ENCODE measurements at places on chromosomes 7 and 10. TPM values are rescaled to one million over a fixed set of nuclear protein-coding genes. Genes with fewer than 3 reads are reported as not detected.

- no peak for DNase-seq
Measured at GRCh38 chr10:106440767-106441166, 723.7 kb downstream of the SORCS1 start.

The TEX47 gene
- not detected for total RNA-seq

DNA sequence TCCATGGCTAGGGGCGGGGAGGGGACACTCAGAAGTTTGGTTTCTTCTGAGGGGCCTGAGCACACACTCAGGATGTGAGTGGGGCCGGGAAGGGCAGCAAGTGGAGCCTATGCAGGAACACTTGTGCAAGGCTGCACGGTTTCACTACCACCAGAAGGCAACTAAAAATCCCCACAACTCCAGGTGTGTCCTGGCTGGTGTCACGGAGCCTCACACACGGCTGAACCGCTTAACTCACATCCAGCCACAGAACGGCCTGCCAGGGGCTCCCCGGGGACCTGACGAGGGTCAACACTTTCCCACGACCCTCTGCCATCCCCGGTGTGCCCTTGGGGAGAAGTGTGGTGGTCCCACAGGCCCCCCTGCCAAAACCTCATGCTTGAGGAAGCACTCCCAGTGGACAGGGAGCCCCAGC, 173.9 kb downstream of the ELFN1 start:
- DNase-seq = no peak

GRCh38 chr7:81285142-81285871, 366.5 kb upstream of the SEMA3C start:
- no peak for DNase-seq

DNA sequence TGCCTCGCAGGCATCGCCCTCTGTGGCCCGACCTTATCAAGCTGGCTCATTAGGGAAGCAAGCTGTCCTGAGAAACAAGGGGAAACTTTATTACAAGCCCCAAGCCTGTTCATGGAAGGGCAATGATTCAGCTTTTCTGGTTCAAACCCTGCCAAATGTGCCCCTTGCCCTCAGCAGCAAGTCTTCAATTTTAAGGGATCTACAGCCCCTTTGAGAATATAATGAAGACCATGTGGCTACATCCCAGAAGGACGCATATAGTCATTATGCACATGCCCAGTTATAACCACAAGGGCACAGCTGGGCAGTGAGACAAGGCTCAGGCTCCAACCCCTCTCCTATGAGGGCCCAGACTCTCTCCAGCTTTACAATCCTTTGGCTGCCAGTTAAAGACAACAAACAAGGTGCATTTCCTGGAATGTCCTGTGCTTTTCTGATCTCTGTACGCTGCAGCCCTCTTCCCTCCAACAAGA, 56.7 kb downstream of the DDC start:
- no peak for DNase-seq

DNA sequence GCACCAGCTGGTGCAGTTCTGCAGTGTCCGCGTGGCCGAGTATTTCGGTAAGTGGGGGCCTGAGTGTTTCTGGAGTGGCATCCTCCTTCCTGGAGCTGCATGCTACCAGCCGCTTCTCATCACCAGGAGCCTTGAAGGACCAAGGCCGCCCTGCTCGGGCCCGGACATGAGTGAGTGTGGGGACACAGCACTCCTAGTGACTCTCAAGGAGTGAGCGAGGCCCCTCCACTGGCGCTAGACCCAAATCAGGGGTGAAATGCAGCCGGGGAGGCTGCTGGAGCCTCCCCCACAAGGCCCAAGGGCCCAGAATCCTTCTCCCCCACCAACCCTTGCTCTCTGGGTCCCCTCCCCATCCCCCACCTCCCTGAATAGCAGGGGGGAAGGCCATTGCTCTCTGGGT, 48.0 kb downstream of the CAMK2B start:
- no peak for DNase-seq

The AGAP9 gene
- total RNA-seq = 13.9 TPM

DNA sequence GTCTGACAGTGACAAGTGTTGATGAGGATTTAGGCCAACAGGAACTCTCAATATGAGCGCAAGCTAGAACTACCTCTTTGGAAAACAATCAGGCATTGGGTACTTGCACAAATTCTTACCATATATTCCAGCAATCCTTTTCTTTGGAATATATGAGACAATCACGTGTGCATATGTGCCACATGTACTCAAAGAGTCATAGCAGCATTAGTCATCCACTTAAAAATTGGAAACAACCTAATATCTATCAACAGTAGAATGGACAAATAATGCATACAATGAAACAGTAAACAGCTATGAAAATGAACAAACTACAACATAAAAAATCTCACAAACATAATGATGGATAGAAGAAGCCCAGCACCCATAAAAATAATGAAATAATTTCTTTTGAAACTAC, 179.7 kb downstream of the GLI3 start:
- no peak for DNase-seq

The SHTN1 gene
- total RNA-seq = 18.2 TPM

DNA sequence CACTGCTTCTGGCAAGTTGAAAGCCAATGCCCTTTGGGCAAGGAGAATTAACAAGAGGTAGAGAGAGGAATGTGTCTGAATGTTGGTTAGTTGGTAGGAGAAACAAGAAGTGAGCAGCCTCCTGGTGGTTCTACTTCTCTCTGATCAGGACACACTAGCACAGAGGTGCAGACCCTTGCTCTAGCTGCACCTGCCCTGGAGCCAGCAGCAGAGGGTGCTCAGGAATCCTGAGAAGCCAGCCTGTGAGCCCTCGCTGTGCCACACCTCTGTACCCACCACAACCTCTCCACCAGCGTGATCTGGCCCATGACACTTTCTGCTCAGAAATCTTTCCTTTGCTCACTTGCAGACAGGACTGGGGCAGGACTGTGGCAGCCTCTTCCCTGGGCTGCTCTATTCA, 364.7 kb downstream of the RPS24 start:
- DNase-seq = no peak

- no peak for DNase-seq
Measured at GRCh38 chr7:24025094-24025493, 258.9 kb upstream of the NPY start.
